ENCODE measurements at places on chromosomes 5 and 9.

- no peak for DNase-seq
Observed at GRCh38 chr5:175444060-175444904, at the start of gene DRD1. Gene DRD1 (minus strand): TSS chr5:175444182. CDS start chr5:175443099, 1,083 bp downstream.

GRCh38 chr9:6977761-6978160 is 220.0 kb downstream of the KDM4C start:
- DNase-seq, result no peak

DNA sequence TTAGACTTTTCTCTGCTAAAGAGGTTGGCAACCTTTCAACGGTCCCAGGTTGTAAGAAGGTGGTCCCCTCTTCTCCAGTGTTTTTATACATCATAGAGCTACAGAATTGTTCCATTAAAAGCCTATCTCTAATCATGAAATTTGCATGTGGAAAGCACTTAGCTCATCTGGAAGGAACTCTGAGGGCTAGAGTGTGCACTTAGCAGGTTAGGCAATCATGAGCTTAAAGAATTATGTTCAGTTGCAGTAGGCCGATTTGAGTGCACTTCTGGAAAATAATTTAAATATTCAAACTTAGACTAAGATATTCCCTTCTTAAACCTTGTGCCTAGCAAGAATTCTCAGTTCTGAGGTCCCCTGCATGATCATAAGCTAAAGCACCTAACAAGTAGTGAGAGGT is 468.7 kb downstream of the SPATA31D1 start:
- DNase-seq, result no peak

DNA sequence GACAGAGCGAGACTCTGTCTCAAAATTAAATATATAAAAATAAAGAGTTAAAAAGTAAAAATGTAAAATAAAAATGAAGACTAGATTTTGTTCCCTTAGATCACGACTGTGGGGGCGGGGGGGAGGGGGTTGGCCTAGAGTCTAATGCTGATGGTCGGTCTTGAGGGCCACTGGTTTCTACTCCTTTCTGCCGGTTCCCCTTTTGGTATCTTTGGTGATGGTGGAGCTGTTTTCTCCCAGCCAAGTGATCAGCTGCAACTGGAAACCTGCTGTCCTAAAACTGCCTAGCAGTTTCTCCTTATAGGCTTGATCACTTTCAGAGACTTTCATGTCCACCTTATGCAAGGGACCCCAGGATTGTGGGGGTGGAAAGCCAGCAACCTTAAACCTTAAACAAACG is 1.1 kb downstream of the SRD5A1 start:
- no peak for DNase-seq

DNA sequence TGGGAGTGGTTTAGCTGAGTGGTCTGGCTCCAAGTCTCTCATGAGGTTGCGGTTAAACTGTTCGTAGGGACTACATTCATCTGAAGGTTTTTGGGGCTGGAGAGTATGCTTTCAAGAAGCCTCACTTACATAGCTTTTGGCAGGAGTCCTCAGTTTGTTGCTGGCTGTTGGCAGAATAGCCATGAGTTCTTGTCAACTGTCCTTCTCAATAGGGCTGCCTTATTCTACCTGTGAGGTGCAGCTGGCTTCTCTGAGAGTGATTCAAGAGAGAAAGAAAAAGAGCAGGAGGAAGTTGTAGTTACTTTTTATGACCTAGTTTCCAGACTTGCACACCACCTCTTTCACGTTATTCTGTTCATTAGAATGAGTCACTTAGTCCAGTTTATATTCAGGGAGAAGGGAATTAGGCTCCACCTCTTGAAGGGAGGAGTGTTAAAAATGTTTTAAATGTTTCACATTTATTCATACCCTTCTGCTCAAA is 33.2 kb downstream of the YTHDC2 start:
- DNase-seq, result no peak

- no peak for DNase-seq
Observed at GRCh38 chr5:54619731-54620130, 102.2 kb downstream of the SNX18 start.

DNA sequence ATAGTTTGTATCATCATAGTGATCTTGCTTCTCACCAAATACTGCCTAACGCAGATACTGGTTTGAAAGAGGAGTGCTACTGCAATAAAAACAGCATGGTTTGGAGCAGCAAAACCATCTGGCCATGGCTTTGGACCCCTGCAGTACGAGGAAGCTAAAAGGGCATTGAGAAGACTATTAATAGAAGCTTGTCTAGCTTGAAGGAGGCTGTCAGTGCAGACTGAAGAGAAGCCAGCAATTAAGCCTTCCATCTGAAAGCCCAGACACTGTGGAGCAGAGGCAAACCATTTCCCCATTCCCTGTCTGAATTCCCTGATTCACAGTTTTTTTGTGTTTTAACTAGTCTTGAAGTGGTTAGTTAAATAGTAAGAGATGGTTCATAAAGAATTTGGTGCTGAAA is 281.6 kb downstream of the PTPRD start:
- DNase-seq, result no peak

GRCh38 chr9:84856181-84856632 is 186.7 kb downstream of the NTRK2 start:
- no peak for DNase-seq

GRCh38 chr5:74640954-74641734 is 616 bp upstream of the ENC1 start:
- DNase-seq, result no peak

GRCh38 chr5:10699281-10699874 is 61.7 kb downstream of the DAP start:
- DNase-seq, result no peak

- no peak for DNase-seq
Observed at GRCh38 chr5:1243487-1244130, 18.4 kb downstream of the SLC6A18 start.

DNA sequence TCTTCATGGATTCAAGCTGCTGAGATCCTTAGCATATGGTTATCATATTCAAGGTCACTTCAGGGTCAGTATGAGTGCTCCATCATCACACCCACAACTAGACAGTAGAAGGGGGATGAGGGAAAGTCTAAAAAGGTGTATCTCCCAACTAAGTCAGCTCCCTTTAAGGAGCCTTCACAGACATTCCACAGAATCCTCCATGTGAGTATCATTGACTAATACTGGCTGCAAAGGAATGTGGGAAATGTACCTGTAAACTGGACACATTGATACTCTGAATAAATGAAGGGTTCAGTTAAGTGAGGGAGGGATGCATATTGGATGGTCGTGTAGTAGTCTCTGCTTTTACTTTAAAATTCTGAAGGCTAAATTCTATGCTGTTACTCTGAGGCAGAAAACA is 330.7 kb downstream of the LRRC70 start:
- no peak for DNase-seq

- no peak for DNase-seq
Observed at GRCh38 chr5:117102591-117102990, 528.0 kb upstream of the SEMA6A start.

DNA sequence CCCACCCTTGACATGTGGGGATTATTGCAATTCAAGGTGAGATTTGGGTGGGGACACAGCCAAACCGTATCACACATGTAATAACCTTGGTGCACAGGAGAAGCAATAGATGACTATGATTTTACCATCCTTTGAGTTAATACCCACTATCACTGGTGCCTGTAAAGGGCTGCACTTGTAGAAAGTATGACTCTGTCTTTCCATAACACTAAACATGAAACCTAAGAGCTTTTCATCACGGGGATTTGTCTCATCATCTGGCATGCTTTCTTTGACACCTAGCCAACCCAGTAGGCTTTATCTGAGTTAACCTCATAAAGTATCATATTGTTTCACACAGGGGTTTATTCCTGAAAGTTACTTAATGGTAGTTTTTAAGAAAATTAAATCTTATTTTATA is 188.9 kb upstream of the TNC start:
- no peak for DNase-seq

DNA sequence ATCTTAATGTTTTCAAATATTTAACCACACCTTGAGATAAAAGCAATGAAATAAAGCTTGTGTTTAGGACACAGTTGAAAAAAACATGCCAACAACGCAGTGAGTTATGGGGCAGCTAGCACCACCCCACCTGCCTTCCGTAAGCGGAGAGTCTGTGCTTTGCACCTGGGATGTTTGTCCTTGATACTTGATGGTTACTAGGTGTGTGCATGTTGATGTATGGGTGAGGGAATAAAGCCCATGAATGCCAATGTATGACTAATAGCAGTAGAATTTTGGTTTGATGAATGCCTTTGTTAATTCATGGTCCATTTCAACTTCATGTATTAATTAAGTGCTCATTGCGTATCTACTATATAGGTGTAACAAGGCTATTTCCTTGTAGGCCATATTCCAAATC is 74.0 kb downstream of the PCSK5 start:
- no peak for DNase-seq

DNA sequence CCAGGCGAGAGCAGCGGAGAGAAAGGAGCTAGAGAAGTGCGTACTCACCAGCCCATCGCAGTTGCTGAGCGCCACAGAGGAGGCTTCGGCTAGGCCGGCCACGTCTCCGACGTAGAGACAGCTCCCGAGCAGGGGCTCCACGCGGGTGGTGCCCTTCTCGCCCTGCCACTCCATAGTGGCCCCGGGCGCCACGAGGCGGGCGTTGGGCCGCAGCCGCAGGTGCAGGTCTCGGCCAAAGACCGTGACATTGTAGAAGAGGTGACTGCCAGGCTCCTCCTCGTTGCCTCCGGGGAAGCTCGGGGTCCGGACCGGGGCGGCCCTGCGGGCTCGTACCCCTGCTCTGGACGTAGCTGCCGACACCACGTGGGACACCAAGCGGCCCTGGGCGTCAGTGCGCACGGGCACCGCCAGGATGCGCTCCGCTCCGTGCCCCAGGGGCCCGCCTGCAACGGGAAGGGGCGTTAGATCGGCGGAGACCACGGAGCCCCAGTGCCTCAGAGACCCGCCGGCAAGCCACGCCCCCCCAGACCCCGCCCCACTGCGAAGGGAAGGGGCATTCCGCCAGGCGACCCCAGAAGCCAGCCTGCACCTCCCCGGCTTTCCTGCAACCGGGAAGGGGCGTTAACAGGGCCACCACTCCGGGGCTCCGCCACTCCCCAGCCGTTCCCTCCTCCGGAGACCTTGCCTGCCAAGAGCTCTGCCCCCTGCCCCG is 1.4 kb downstream of the ADAMTS2 start:
- DNase-seq, result no peak

DNA sequence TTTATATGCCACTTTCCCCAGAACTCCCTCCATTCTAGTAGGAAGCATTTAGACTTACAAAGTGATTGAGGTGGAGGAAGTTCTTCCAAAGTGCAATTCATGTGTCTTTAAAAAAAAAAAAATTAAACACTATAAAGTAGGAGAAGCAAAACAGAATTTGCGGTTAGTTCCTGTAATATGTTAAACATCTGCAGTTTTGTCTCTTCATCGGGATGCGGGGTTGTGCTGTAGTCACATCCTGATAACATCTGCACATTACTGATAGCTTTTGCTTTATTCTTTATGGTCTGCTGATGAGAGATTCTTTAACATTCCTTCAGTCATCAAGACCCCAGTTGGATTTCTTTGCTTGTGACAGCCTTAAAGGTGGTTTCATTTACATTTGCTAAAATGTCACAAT is 694.3 kb downstream of the NR2F1-AS1 start:
- DNase-seq, result no peak

All from NCI-H1436 treated with DMSO at 0.1 percent for 48 hours (cell line).